ENCODE measurements at places on chromosomes 5 and 9. TPM values are rescaled to one million over a fixed set of nuclear protein-coding genes. Genes with fewer than 3 reads are reported as not detected.

CD274 gene
- 2.1 TPM for total RNA-seq

DDX4 gene
- total RNA-seq = 0.05 TPM

CAVIN4 gene
- total RNA-seq = 0.39 TPM

BTNL8 gene
- not detected for total RNA-seq

TAF1L gene
- total RNA-seq = not detected

ACSL6 gene
- 0.15 TPM for total RNA-seq

GPR150 gene
- 0.13 TPM for total RNA-seq

PLPP7 gene
- total RNA-seq = not detected

HTR4 gene
- not detected for total RNA-seq

ADAMTSL2 gene
- total RNA-seq = not detected

PRSS3 gene
- 8.8 TPM for total RNA-seq

ALDH1B1 gene
- total RNA-seq = 53.0 TPM

PLCXD3 gene
- 0.21 TPM for total RNA-seq

SPINK4 gene
- total RNA-seq = not detected

ZBED3 gene
- total RNA-seq = 4.2 TPM

IL7R gene
- 0.40 TPM for total RNA-seq

MYOZ3 gene
- 0.18 TPM for total RNA-seq

CER1 gene
- not detected for total RNA-seq

Data from A549 treated with dexamethasone at 1 μM for 4 hours (cell line).